ENCODE measurements at places on chromosomes 12 and 14.

GRCh38 chr12:67748743-67749040 lies 100.1 kb downstream of the DYRK2 start:
- DNase-seq: no peak

- DNase-seq: no peak
Observed at GRCh38 chr12:98470469-98471082, 44.8 kb upstream of the TMPO start.

- DNase-seq: peak; percentile 29
Observed at GRCh38 chr12:59444932-59445331, 150.9 kb upstream of the SLC16A7 start.

DNA sequence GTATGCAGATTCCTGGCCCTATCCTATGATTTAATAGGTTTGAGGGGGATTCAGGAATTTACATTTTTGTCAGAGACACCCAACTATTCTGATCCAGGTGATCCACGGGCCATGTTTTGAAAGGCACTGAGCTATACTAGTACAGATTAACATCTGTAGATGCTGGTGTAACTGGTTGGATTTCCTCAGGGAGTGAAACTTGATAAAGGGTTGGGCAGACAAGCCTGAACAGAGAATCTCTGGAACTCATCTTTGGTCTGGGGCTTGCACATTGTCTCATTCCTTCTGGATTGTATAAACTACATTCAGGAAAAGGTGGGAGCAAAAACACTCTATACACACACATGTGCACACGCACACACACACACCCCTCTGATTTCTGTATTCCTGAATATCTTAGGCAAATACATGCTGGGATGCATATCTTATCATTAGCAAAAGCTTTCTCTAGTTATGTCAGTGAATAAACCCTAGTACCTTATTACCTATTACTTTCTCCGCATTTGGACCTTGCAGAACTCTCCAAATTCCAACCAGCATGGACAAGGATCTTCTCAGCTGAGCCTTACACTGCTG lies 104.6 kb downstream of the SLC38A1 start:
- no peak for DNase-seq

- DNase-seq: no peak
Observed at GRCh38 chr14:26180221-26180620, 417.6 kb downstream of the NOVA1 start.

- peak; percentile 9 for DNase-seq
Observed at GRCh38 chr12:1616233-1617066, 12.6 kb upstream of the WNT5B start.

DNA sequence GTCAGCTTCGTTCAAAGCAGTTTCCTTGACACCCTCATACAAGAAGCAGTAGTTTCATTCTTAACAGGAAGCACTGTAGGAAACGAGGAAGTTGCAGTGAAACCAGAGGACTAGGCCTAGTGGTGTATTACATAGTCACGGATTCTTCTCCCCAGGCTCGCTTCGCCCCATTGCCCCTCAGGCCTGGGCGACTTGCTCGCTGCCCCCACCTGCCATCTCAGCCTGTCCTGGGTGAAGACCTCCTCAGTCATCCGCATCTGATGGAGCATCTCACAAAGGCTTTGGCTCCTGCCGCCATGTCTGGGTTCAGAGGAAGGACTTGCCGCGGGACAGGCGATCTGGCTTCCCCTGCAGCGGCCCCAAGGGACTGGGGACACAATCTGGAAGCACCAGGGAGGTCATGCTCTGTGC lies 93.5 kb downstream of the LMNTD1 start:
- DNase-seq: no peak

GRCh38 chr14:87901236-87901635 lies 91.7 kb downstream of the GALC start:
- no peak for DNase-seq

- DNase-seq: no peak
Observed at GRCh38 chr12:102879144-102879763, 37.8 kb downstream of the PAH start.

GRCh38 chr12:49748306-49748705 lies 6.9 kb downstream of the TMBIM6 start:
- no peak for DNase-seq

- DNase-seq: no peak
Observed at GRCh38 chr14:89813617-89814031, 140.9 kb downstream of the EFCAB11 start.

DNA sequence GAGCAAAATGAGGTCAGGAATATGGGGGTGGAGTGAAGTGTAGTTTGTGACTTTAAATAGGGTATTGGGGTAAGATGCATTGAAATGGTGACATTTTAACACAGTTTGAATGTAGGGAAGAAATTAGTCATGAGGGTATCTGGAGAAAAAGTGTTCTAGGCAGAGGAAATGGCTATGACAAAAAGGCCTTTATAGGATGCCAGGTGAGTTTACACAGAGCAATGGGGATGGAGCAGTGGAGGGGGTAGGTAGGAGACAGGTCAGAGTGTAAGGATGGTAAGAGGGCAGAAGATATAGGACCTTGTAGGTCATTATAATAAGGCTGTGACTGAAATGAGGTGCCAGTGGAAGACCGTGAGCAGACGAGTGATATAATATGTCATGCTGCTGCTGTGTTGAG lies 30.4 kb downstream of the HEATR5A start:
- DNase-seq: no peak

GRCh38 chr14:69593018-69593677 lies 18.2 kb upstream of the SUSD6 start:
- DNase-seq: no peak

DNA sequence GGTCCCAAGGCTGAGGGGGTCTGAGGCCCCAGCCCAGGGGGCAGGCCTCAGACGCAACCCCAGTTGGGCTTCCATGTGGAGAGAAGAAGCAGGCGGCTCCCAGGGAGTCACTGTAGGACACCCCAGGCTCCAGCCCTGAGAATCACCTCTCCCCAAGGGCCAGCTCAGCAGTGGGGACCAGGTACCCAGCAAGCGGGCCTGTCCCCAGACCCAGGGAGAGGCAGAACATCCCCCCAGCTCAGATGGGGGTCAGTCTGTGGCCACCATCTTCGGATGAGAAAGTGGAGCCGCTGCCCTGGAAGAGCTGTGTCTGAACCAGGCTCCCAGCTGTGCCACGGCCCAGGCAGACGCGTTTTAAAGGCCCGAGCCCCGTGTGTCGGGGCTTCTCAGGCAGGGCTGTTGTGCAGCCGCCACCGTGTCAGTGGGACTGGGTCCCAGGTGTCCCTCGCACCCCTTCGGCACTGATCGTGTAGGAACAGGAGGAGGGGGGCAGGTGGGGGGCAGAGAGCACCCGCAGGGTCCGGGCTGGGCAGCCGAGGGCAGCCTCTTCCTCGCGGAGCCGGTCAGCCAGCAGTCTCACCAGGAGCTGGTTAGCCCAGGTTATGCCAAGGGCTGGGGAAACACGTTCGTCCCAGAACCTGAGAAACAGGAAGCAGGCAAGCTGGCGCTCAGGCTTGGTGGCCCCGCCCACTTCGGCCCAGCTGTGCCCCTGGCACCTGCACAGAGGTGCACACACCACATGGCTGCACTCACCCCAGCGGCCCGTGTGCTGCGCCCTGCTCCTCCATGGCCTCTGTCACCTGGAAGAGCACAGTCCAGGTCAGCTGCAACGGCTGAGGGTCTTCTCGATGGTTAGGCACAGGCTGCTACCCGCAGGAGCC lies 16.6 kb downstream of the XRCC3 start:
- DNase-seq: no peak

DNA sequence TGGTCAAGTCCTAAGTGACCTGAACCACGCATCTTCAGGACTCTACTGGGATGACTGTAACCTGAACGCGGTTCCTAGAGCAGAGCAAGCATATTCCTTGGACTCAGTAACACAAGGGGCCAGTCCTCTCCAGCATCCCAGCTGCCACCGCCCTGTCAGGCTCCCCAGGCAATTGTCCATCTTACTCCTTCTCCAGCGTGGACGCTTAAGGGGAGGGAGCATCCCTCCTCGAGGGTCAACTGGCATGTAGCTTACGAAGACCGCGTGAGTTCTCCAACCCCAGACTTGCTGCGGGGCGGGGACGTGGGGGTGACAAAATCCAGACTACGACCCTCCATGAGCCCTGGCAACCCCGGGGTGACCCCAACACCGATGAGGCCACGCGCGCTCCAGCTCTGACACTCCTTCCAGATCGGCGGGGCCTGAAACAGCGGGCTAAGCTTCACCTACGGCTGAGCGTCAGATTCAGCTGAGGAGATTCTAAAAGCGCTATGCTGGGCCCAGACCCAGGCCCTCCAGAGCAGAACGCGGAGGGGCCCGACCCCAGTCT lies 846 bp upstream of the MTHFD1 start:
- no peak for DNase-seq

DNA sequence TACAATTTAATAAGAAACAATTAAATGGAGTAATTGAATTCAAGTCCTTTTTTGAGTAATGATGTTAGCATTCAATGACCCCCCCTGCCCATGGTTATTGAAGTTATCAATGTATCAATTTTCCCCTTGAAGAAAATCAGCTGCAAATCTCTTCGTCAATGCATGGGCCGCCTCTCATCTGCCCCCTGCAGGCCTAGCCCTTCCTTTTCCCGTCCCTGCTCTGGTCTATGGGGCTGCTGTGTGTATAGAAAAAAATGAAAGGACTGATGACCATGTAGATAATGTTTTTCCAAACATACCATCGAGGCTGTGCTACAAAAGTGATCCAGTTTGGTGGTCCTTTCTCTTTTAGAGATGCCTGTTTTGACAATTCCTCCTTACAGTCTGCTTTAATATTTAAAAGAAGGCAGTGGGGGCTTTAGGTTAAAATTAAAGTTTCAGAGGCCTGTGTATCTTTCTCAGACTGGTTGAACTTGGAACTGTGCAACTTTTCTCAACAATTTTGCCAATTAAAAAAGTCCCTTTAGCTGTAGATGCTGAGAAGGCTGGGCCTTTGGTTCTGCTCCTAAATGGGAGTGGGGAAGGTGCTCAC lies 98.4 kb downstream of the APAF1 start:
- DNase-seq: no peak

DNA sequence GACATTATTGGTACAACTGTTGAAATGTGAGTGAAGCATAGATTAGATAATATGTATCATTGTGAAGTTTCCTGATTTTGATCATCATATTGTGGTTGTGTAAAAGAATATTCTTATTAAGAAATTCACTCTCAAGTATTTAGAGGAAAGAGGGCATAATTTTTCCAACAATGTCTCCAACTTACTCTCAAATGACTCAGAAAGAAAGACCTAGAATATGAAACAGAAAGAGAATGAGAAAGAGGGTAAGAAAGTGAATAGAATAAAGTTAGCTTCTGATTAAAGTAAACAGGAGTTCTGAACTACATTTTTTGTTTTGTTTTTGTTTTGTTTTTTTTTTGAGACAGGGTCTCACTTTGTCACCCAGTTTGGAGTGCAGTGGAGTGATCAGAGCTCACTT lies 123.0 kb downstream of the CPNE8 start:
- no peak for DNase-seq

GRCh38 chr12:1494856-1495255 lies 99.5 kb downstream of the FBXL14 start:
- DNase-seq: no peak

DNA sequence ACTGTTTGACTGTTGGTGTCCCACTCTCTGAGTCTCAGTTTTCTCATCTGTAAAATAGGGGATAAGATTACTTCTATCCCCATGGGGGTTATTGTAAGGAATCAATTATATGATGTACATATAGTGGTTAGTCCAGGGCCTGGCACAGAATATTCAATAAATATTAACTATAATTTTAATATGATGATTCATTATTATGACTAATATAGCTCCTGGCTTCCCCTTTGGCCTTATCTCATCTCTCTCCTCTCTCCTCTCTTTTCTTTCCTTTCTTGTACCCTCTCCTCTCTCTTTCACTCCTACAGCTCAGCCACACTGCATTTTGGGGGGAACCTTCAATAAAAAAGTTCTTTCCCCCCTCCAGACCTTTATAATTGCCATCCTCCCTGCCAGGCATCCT lies 21.1 kb downstream of the TMEM233 start:
- DNase-seq: no peak

Measured in CD4-positive, alpha-beta T cell treated with Interleukin-1 beta for 1 hour (primary cell).